ENCODE measurements at places on chromosomes 12 and 14. TPM values are rescaled to one million over a fixed set of nuclear protein-coding genes. Genes with fewer than 3 reads are reported as not detected.

The TMEM253 gene
- 1.6 TPM for total RNA-seq

The BDKRB1 gene
- total RNA-seq: 0.57 TPM

The RDH12 gene
- total RNA-seq: 1.4 TPM

The PLA2G1B gene
- 12,528 TPM for total RNA-seq

The B4GALNT3 gene
- total RNA-seq: 5.8 TPM

The RACGAP1 gene
- total RNA-seq: 2.7 TPM

The NYNRIN gene
- total RNA-seq: 3.7 TPM

The AQP2 gene
- 0.06 TPM for total RNA-seq

The ARG2 gene
- 2.7 TPM for total RNA-seq

The DIO2 gene
- total RNA-seq: 1.2 TPM

The GPR135 gene
- 1.2 TPM for total RNA-seq

The NEUROD4 gene
- total RNA-seq: not detected

The KRT72 gene
- not detected for total RNA-seq

The CCDC88C gene
- total RNA-seq: 15.7 TPM

The BBS10 gene
- total RNA-seq: 3.5 TPM

The KITLG gene
- total RNA-seq: 4.6 TPM

The HOXC4 gene
- not detected for total RNA-seq

The NTF3 gene
- total RNA-seq: not detected

The CLEC4D gene
- total RNA-seq: not detected

The BIN2 gene
- total RNA-seq: 0.56 TPM

The SPX gene
- total RNA-seq: 29.4 TPM

The KCNA1 gene
- not detected for total RNA-seq

The PTPRR gene
- not detected for total RNA-seq

The MTA1 gene
- 52.8 TPM for total RNA-seq

The CCDC197 gene
- total RNA-seq: not detected

The LALBA gene
- total RNA-seq: not detected

The GLS2 gene
- 32.2 TPM for total RNA-seq

The TRAF3 gene
- 6.3 TPM for total RNA-seq

The ACSS3 gene
- 4.4 TPM for total RNA-seq

The NOXRED1 gene
- total RNA-seq: 0.26 TPM

The PA2G4 gene
- 35.2 TPM for total RNA-seq

The L2HGDH gene
- 5.1 TPM for total RNA-seq

The MIP gene
- not detected for total RNA-seq

The PMEL gene
- total RNA-seq: 2.4 TPM

The HSP90AA1 gene
- 106 TPM for total RNA-seq

The SRRM4 gene
- not detected for total RNA-seq

The APOF gene
- not detected for total RNA-seq

The CLEC14A gene
- total RNA-seq: 2.6 TPM

The RTL1 gene
- not detected for total RNA-seq

The DIP2B gene
- total RNA-seq: 9.6 TPM

The CARMIL3 gene
- 1.00 TPM for total RNA-seq

The ATP5MC2 gene
- 166 TPM for total RNA-seq

The ZNF384 gene
- total RNA-seq: 29.8 TPM

The TAC3 gene
- not detected for total RNA-seq

All from pancreas (tissue), 10 donors.